Bronchial epithelial cell (primary cell): ENCODE measurements at places on chromosomes 12 and 14. TPM values are rescaled to one million over a fixed set of nuclear protein-coding genes. Genes with fewer than 3 reads are reported as not detected.

CLBA1 gene
- 8.4 and 14.1 TPM in 2 replicates for total RNA-seq

DNA sequence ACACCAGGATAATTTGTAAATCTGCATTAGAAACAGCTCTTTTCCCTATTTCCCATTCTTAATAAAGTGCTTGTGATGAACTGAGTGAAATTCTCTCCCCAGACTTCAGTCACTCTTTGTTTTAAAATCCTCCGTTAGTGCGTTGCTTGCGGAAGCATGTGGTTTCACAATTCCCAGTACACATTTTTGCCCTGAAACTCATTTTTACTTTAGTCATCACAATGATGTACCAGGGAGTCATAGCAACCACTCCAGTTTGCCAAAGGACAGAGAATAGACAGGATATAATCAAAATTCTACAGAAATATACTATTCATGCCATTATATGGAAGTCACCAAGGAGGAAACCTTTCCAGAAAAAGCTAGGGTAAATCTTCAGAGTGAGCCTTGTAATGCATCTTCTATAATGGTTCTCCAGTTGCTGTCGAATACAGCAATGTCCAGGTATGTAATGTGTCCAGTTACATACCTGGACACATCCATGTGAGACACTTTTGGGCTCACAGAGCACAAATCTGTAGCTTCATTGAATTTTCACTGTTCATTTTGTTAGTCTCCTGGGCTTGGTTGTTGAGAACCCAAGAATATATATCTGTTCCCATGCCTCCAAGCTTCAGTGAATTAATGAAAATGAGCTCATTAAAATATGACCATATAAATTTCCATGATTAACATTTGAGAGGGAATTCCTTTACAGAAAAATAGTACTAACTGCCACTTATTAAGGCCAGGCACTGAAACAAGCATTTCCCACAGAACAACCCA, 57.8 kb downstream of the GPR135 start:
- peak; percentile 94 for DNase-seq

DNA sequence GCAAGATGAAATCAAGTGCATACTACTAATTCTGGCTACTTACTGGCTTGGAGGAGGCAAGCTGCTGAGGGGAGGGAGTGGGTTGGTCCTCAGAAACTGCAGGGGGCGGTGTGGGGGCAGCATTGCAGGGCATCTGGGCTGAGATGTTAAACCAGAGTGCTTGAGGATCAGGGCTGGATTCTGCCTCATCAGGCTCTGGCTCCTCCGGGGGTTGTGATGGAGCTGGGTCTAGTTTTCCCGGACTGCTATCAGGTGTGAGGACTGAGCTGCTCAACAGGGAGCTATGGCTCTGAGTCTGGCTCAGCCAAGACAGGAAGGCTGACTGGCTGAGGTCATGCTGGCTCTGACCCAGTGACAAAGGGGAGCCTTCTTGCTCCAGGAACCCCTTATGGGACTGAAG, 28.6 kb downstream of the BAZ2A start:
- no peak for DNase-seq

TMED10 gene
- 244 and 363 TPM in 2 replicates for total RNA-seq

GRCh38 chr12:13941258-13942249, 39.8 kb downstream of the GRIN2B start:
- peak; percentile 68 for DNase-seq

GRCh38 chr12:18782827-18783226, 44.9 kb downstream of the CAPZA3 start:
- no peak for DNase-seq

DNA sequence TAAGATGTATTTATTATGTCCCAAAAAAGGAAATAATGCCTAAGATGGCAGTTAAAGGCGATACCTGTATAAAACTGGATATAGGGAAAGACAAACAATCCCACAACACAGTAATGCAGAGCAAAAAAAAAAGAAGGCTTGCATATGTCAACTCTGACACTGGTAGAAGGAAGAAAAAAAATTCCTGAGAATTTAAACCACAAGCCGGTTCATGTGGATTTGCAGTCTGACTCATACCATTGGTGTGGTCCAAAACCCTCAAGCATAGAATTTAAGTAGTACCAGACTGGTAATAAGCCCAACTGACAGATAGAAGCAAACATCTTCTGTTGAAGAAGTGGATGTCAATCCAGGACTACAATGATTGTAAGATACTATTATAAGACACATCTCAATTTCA, 7.2 kb downstream of the DNAI7 start:
- peak; percentile 81 for DNase-seq

PLCZ1 gene
- not detected in 2 replicates for total RNA-seq

C12orf56 gene
- total RNA-seq = 1.1 and 2.0 TPM in 2 replicates

ZC2HC1C gene
- total RNA-seq = 0.53 and 0.90 TPM in 2 replicates

DNA sequence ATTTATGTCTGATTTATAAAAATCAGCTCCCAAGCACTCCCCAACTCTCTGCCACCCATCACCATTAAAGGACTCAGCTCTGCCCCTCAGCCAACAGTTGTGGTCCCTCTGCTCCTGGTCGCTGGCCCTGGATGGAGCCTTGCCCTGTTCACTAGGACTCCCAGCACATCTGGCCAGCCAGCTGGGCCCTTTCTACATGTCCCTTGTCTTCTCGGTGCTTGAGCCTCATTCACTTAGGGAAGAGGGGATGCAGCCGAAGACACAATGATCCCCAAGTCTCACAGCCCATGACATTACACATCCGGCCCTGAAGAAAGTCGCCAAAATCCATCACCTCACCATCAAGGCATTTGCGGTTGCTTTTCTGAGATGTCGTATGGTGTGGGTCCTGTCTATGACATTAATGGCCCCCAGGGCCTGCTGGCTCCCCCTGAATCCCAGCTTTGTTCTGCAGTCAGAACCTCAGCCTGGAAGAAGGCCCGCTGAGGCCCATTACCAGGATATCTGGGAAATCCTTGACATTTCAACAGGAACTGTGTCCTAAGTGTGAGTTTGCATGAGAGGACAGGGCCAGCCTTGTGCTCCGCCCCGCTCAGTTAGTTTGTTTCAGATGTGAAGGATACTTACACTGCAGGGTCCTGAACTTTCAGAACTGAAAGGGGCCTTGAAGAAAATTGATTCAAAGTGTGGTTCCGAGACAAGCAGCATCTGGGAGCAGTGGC, 19.1 kb downstream of the TSPAN11 start:
- DNase-seq = no peak

- DNase-seq = no peak
Measured at GRCh38 chr14:30725763-30726162, 103.6 kb downstream of the SCFD1 start.

SERPINA1 gene
- total RNA-seq = 0.26 and 0.51 TPM in 2 replicates

GRCh38 chr12:96571101-96571862, 81.9 kb downstream of the CFAP54 start:
- peak; percentile 28 for DNase-seq

- no peak for DNase-seq
Measured at GRCh38 chr14:34157651-34158050, 206.8 kb upstream of the EGLN3 start.

GRCh38 chr12:93292731-93293566, 84.8 kb upstream of the NUDT4 start:
- DNase-seq = peak; percentile 24

DNA sequence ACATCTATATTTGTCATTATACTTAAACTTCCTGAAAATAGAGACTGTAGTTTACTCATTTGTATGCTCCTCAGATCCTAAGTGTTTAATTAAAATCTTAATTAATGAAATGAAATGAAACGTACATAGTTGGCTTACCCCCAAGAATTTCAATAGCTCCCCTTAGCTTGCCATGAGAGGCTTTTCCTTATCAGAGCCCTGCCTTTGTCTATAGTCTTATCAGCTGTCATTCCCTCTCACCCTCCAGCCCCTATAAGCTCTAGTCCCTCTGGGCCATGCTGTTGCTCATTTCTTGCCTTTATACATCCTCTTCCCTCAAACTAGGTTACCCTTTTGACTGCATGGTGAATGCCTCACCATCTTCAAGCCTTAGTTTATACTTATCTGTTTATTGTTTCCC, 1.1 kb upstream of the RTRAF start:
- DNase-seq = no peak

GRCh38 chr12:65500091-65500900, 221.8 kb downstream of the MSRB3 start:
- peak; percentile 42 for DNase-seq

DNA sequence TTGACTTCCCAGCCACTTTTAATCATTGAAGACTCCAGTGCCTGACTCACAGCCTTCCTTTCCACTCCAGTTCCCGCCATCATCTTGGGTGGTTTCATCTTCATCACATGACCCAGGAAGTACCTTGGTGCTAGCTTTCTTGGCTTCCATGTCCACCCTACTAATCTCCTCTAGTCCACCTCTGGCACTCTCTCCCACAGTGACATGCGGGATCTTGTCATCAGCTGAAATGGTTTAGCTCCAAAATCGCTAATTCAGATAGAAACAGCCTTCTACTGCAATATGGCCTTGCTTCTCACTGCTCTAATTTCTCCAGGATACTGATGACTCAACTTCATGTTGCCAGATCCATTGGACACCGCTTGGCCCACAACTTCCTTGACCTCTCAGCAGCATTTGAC, 24.5 kb downstream of the WDR20 start:
- peak; percentile 28 for DNase-seq

- DNase-seq = no peak
Measured at GRCh38 chr12:119942386-119942785, 46.6 kb upstream of the BICDL1 start.

FAM161B gene
- 1.5 and 1.6 TPM in 2 replicates for total RNA-seq

TGM1 gene
- 88.7 and 382 TPM in 2 replicates for total RNA-seq

DNA sequence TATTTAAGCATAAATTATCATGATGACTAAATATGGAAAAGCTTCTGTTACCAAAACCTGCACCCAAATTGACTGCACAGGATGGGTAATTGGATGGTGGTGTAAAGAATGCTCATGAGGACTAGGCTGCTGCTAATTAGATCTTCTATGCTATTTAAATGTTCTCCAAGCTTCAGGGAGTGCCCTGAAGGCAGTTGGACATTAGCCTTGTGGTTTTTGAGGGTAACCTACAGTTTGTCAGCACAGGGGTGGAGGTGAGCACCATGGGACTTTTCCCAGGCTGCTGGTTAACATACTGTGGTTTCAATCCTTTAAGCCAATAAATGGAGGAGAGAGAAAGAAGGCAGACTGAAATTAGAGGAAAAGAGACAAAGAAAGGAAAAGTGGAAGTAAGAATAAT, 145.0 kb downstream of the WIF1 start:
- DNase-seq = no peak

DNA sequence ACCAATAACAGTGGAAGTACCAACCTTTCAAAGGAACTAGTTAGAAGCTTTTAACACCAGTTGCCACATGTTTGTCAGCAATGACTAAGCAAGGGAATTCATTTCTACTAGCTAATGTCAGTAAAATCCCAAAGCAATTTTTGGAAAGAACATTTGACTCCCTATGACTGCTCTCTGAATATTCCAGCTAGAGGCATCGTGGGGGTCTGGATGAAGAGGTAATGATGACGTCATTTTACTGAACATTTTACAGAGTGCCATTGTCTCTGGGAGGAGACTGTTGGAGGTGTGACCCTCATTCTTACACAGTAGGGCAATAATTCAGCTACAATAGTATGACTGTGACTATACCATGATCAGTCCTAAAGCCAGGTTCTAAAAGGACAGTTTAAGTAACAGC, 204.8 kb downstream of the ITPR2 start:
- DNase-seq = peak; percentile 71

GRCh38 chr14:68694516-68695235, 98.2 kb downstream of the ZFP36L1 start:
- no peak for DNase-seq

DNA sequence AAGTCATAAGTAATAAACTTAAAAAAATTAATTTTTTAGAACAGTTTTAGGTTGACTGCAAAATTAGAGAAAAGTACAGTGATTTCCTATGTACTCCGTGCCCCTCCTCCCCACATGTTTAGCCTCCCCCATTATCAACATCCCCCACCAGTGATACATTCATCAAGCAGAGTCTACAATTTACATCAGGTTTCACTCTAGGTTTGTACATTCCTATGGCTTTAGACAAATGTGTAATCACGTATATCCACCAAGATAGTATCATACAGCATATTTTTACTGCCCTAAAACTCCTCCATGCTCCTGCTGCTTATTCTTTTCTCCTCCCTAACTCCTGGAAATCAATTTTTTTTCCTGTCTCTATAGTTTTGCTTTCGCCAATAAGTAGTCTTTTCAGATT, 438.7 kb downstream of the LRFN5 start:
- no peak for DNase-seq

GRCh38 chr12:12734054-12734453, 16.9 kb downstream of the CDKN1B start:
- DNase-seq = no peak

CLEC14A gene
- not detected in 2 replicates for total RNA-seq

DNA sequence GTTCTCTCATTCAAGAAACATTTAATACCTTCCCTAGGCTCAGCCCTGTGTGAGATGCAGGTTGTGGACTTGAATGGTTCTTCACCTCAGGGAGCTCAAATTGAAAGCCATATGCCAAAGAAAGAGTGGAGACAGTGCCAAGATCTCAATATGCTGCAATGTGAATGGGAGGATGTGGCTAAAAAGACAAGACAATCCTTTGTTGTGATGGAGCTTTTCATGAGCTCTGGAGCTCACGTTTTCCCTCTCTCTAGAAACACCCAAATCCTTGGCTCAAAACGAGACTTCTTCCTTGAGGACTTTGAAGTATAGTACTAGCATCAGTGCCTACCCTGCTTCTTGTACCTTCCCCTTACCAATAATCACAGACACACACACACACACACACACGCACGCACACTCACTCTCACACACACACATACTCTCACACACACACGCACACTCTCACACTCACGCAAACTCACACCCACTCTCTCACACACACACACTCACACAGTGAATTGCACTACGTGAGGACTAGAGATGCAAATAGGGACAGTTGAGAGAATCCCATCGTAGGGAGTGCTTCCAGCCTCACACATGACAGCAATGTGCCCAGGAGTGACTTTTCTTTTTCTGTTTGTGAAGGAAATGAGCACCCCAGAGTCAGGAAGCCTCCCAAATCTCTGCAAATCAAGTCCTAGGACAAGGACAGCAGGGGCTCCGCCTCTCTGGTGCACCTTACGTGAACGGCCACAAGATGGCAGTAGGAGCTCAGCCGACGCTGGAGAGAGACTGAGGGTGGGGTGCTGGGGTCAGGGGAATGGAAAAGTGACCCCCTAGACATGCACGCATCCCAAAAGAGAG, 231.4 kb downstream of the PCNX1 start:
- peak; percentile 28 for DNase-seq

DNA sequence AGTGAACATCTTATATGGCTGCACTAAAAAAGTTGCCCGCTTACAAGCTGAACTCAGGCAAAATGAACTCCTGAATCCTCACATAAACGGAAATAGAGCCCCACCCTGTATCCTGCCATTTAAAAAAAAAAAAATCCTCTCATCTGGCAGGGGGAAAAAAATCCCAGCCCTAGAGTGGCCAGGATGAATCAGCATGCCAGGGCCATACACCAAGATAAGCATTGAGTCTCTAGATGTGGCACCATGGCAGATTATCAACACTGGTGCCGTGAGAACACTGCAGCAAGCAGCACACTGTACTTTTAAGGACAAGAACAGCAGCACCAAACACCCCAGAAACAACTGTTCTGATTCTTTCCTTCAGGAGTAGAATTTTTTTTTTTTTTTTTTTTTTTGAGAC, 65.5 kb downstream of the RASSF3 start:
- DNase-seq = peak; percentile 44

PLEKHH1 gene
- 4.4 and 4.7 TPM in 2 replicates for total RNA-seq
